ENCODE measurements at places on chromosomes 7 and 10.

- no peak for DNase-seq
Observed at GRCh38 chr10:490891-491571, 198.4 kb downstream of the DIP2C start.

DNA sequence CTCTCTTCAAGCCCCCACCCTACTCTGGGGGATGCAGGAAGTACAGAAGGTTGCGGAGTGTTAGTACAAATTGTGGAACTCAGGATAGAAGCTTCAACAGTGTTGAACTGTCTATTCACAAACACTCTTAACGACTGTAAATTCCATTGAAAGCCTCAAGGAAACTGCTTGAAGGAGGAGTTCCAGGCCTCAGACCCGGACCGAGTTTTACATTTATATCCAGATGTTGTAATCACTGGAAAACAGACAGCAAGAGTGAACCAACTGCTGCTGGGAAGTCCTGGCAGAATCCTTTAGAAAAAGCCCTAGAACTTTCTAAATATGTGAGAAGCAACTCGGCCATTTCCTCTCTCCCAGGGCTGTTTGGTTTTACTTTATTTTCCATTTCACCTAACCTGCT, 84.1 kb upstream of the LRRC18 start:
- no peak for DNase-seq

DNA sequence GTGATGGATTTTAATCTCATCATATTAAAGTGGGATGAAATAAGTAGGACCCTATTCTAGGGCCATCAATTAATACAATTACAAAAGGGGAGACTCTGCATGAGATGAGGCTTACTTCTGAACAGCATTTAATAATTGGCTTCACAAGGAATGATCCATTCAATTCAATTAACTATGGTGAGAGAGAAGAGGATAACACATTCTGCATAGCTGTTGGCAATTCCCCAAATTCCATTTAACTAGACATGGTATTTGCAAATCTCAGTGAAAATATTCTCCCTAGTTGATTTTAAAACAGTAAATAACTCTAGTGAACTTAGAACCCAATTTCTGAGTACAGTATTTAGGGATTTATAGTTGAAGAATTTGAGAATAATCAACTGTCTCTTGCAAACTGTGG, 145.3 kb downstream of the NOC3L start:
- no peak for DNase-seq

- no peak for DNase-seq
Observed at GRCh38 chr10:71739358-71739900, 19.9 kb upstream of the C10orf105 start.

Measured in stimulated activated CD8-positive, alpha-beta memory T cell treated with anti-CD3 and anti-CD28 coated beads, Interleukin-4, amount 100 ng/mL, for 24 hours (primary cell).